Skin of body (tissue), 3 donors: ENCODE measurements at places on chromosomes 7 and 10. TPM values are rescaled to one million over a fixed set of nuclear protein-coding genes. Genes with fewer than 3 reads are reported as not detected.
A peak's percentile ranks its signal among the peaks of the same experiment; 100 is the strongest.

DNA sequence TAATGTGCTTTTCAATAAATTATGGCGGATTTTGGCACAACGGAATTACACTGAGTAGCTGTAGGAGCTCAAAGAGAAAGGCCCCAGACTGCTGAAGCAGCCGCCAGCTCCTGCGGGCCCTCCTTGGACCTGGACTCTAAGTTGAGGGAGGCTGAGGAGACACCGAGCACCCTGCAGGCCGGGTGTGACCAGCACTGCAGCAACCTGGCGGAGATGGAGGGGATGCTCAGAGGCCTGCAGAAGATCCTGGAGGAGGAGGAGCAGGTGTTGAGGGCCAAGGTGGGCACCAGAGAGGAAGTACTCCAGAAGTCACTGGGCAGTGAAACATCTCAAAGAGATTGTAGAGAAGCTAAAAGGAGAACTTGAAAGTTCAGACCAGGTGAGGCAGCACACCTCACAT lies 33.0 kb upstream of the POM121L12 start:
- DNase-seq, result no peak

GRCh38 chr7:43905209-43905946 lies 1.0 kb downstream of the URGCP start:
- no peak for DNase-seq

The ABCA13 gene
- total RNA-seq, result 5.6 TPM

- no peak for DNase-seq
Measured at GRCh38 chr7:74466196-74466813, 12.6 kb downstream of the GTF2IRD1 start.

DNA sequence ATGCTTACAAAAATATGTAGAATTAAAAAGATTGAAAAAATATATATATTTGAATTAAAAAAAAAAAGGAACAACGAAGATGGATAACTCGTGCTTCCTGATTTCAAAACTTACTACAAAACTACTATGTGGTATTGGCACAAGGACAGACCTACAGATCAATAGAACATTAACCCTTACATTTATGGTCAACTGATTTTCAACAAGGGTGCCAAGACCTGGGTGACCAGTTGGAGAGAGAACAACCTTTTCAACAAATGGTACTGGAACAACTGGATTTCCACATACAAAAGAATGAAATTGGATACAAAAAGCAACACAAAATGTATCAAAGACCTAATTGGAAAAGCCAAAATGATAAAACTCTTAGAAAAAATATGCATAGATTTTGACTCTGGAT lies 10.1 kb downstream of the AP3M1 start:
- no peak for DNase-seq

DNA sequence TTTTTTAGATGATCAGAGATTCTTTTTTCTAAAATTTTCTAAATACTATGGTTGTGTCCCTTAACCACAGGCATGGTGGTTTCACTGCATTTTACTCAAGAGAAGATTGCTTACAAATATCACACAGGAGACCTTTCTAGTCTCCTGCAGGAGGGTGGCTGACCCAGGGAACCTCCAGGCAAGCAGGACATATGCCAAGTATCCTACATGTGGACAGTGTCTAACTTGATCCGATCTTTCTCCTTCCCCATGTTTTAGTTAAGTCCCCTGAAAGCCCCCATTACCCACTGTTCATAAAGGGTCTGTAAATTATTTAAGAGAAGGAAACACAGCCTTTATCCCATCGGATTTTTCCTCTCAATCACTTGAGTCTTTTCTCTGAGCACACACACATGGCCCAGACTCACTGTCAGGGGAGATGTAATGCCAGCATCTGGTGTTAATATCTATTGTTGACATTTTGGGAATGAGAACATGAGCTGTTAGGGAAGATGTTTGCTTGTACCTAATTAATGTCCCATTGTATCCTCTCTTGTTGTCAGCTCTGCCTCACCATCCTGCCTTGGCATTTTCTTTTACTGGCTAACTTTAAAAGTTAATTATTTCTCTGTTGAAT lies 755.2 kb downstream of the AUTS2 start:
- peak; percentile 77 for DNase-seq

DNA sequence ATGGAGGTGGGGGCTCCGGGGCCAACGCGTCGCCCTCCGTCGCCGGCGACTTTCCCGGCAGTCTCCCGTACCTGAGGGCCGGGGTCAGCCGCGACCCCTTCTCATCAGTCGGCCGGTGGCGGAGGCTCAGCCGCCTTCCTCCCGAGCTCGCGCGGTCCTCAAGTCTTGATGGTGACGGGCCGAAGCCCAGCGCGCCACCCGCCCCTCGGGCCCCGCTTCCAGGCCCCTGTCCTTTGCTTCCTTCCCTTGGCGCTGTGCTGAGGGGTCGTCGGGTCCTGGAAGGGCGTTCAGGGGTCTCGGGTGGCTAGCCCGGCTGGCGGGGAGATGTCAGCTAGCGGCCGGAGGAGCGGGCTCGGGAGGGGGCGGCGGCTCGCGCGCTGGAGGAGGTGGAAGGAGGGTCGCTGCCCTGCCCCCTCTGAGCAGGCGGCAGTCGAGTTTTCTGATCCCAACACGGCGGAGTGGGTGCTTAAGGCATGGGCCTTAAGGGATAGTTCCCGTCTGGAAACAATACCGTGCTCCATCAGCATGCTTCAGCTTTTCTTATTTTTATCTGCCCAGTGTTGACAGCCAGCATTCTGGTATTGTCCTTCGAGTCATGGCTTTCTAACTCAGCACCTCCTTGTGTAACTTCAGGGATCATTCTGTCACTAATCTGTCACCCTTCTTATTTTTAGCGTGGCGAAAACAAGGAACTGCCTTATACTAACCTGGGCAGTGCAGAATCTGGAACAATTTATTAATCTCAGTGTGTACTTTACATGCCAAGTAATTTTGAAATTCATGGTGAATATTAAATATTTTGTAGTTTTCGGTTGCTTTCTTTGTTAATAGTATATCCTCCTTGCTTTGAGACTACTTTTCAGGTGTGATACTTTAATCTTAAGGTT lies 748 bp downstream of the PHTF2 start:
- peak; percentile 43 for DNase-seq

- no peak for DNase-seq
Measured at GRCh38 chr10:33484787-33485186, 150.3 kb upstream of the NRP1 start.

The PDGFA gene
- 30.0 TPM for total RNA-seq

DNA sequence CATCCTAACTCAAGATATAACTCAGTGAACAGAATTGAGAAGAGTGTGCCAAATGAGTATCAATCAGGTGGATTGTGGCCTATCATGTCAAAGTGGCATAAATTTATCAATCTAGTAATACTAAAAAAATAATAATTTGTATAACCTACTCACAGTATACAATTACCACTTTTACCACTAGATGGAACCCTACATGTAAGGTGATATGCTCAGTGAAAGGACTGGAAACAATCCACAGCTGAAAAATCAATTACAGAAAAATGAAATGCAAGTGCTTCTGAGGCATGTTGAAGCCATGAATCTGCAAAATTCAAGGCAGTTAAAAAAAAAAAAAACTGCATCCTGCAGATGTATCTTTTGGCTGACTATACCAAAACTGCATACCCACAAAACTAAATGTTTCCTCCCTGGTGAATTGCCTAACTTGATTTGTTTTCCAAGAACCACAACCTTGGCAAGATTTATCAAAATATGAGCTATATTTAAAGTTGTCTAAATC lies 13.9 kb downstream of the ARHGAP19 start:
- peak; percentile 96 for DNase-seq

- DNase-seq, result no peak
Measured at GRCh38 chr7:96034940-96035727, 262.8 kb downstream of the DYNC1I1 start.

DNA sequence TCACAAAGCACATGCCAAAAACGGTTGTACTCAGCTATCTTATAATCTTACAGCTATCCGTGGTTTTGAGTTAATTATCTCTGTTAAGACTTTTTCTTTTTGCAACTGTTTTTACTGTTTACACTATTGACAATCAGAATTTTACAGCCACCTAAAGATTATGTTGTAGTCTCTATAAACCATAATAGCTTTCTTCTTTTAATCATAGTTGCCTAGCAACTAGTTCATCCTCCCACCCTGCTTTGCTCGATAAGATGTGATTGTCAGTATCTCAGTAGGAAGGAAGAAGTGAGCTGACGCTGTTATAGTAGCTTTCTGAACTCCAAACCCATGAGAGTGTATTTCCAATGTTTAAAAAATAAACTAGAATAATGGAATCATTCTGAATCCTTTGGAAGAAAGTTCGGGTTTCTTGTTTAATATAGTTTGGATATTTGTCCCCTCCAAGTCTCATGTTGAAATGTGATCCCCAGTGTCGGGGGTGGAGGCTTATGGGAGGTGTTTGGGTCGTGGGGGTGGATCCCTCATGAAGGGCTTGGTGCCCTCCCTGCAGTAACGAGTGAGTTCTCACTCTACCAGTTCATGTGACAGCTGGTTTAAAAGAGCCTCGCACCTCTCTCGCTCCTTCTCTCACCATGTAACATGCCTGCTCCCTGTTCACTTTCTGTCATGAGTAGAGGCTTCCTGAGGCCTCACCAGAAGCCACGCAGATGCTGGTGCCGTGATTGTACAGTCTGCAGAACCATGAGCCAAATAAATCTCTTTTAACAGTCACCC lies 68.1 kb downstream of the SVOPL start:
- no peak for DNase-seq

- DNase-seq, result no peak
Measured at GRCh38 chr10:44966816-44967509, 7.4 kb downstream of the RASSF4 start.

- no peak for DNase-seq
Measured at GRCh38 chr10:20957744-20958143, 60.6 kb upstream of the NEBL start.

- DNase-seq, result no peak
Measured at GRCh38 chr7:102412548-102412947, 16.4 kb downstream of the PRKRIP1 start.

DNA sequence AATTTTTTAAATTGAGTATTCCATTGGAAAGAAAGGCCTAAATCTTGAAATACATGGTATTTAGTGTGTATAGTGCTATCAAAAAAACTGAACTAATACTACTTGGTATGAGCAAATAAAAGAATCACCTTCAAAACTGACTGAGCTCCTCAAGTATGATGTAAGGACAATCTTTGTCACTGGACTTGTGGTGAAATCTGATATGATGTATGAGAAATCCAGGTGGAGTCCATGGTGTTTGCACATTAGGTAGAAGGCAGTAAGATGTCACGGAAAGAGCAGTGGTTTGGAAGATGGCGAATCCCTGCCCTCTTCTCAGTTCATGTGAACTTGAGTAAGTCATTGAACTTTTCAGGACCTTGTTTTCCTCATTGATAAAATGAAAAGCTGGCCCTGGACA lies 62.1 kb upstream of the COL1A2 start:
- no peak for DNase-seq

The ADCY1 gene
- 5.7 TPM for total RNA-seq

The FAM204A gene
- total RNA-seq, result 42.4 TPM

- DNase-seq, result no peak
Measured at GRCh38 chr7:84219310-84219709, 24.7 kb upstream of the SEMA3A start.

DNA sequence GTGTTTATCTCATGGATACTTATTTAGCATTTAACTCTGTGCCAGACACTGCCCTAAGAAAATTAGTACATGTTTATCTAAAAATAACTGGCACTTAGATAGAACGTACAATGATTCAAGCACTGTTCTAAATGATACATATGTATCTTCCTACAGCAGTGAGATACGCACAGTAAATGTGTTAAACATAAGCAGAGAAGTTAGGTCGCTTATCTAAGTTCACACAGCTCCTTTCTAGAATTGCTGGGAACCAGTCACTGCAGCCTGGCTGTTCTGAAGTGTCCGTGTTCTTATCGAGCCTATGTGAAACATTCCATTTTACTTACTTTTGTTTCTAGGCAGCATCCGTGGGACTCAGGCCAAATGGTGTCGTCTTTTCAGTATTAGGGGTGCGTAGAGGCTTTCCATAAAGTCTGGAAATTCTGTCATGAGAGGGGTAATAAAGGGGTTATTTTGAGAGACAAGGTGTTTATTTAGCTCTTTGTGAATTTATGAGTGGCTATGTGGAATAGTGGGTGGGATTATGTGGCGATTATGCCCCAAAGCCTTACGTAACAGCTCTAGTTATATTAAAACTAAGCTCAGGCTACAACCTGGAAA lies 186.9 kb downstream of the SND1 start:
- no peak for DNase-seq

DNA sequence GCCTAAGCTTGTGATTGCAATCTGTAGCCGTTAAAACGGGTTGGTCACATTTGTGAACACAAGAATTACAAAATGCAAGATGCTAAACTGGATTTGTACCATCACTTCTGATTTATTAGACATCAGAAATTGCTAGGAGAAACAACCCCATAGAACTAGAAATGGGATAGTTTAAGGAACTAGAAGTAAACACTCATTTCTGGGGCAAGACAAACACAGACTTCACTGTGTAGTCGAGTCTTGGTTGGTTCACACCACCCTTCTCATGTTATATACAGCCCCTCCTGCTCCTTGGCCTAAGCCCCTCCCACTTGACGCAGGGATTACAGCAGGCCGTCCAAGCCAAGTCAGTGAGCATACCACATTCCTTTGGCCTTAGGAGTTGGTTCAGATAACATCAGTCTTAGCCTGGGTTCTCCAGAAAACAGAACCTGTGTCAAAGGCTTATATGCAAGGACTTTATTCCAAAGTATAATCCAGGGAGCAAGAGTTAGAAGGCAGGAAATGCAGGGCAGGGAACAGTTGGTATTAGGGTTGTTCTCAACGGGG lies 2.0 kb upstream of the NRAP start:
- DNase-seq, result no peak

The TYSND1 gene
- total RNA-seq, result 10.2 TPM

The TEX47 gene
- not detected for total RNA-seq

The MMP21 gene
- 0.20 TPM for total RNA-seq
